Amniotic stem cell (primary cell): ENCODE measurements at places on chromosomes 1 and 21.

DNA sequence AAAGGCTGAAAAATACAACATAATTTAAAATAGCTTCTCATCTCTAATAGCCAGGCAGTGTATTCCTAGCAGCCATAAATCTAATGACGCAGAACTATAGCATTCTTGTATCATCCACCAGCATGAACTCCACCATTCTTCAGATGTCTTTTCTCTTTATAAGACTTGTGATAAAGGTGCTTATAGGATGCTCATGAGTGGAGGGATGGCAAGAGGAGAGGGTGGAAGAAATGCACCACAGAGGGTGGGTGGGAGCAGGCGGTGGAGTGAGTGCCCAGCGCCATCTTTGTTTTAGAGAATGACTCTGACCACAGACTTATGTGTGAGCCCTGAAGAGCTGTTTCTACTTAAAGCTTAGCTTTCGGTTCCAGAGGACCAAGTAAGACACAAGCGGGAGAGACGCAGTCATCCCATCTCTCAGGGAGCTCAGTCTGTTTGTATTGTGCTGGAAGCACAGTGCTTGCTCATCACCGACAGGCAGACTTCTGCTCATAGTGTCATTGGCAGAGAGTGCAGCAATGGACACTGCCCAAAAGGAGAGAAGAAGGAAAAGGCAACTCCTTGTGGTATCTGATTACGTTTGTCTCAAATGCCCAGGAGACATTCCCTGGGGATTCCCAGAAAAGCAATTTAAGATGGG lies 65.6 kb downstream of the KCNJ15 start:
- no peak for DNase-seq

DNA sequence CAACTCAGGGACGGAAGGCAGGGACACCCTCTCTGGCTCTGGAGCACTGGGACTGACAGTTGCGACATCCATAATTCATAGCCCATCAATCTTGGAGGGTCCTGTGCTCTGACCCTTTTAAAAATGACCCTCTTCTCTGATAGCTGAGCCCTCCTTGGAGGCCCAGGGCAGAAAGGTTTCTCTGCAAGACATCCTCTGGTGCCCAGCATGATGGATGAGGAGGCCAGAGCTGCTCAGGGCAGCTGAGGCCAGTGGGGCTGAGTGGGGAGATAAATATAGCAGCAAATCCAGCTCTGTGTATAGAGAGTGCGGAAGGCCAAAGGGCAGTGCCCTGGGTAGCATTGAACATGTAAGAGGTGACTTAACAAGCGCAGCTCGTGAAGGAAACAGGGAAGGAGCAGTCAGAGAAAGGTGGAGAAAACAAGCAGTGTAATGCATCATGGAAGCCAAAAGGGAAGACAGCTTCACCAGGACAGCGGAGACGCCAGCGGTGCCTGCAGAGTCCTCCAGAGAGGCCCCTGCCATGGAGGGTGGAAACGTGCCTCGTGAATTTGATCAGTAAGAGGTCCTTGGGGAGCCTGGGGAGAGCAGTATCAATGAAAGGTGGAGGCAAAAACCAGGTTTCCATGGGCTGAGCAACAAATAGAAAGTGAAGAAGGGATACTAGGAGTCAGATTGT lies 50.4 kb upstream of the FMOD start:
- DNase-seq = no peak

- DNase-seq = no peak
These were observed 26.0 kb downstream of the MACF1 start for GRCh38 chr1:39230261-39231190.

DNA sequence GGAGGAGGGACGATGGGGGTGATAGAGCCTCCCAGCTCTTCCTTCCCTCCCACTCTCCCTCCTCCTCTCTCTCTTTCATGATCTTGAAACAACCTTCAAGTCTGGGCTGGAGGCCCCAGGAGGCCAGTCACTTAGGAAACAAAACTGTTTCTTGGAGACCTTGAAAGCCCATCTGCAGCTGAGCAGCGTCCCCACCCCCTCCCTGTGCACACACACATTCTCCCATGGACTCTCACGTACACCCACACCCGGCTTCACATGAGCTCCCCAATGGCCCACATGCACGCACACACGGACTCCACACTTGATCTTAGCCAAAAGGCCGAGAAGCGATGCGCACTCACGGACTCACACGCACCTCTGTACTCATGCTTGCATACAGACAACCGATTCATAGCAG lies 3.2 kb upstream of the ATP1A2 start:
- no peak for DNase-seq

- no peak for DNase-seq
These were observed 3.8 kb downstream of the LMX1A start for GRCh38 chr1:165352442-165353293.

DNA sequence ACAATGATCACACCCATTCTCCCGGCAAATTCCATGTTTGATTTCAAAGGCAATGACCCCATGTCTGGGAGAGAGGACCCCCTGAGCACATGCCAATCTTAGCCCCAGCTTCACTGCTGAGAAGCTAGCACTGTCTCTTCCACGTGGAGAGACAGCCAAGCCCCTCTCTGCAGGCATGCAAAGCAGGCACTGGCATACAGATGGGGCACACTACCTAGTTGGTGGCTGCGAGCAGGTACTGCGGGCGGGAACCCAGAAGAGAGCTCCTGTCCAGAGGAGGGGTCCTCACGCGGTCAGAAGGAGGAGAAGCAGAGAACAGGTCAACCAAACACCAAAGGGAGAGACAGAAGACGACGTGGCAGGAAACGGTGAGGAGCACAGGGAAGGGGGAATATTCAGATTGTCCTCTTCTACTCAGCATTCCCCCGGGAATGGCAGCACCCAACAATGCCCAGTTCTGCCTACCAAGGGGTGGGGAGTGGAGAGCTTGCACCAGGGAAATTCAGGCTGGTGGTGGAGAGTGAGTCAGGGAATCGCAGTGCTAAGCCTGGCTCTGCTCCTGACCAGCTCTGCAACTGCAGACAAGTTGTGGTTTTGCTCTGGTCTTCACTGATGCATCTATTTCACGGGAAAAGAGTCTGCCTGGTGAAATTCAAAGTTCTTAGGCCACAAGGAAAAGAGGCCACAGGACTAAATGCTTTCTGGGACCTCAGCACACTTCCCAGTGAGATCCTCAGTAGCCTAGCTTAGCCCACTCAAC lies 48.1 kb upstream of the GOLT1A start:
- no peak for DNase-seq

- no peak for DNase-seq
These were observed 28.6 kb downstream of the CAMSAP2 start for GRCh38 chr1:200767321-200767720.

- no peak for DNase-seq
These were observed 42.4 kb downstream of the FBXO2 start for GRCh38 chr1:11611638-11612327.

DNA sequence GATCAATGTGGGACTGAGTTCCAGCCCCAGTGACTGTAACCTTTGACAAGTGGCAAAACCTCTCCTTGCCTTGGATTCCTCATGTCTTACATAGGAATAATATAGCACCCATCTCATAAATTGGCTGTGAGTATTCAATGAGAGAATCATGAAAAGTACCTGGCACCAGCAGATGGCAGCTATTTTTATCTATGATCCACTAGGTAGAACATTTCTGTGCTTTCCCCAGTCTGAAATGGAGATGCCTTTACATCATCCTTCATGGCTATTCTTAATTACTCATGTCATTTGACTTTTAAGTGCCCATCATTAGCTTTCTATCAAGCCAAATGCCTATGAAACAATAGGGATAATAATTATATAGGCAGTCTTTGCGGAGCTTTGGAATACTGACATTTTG lies 130.1 kb downstream of the TGFB2 start:
- no peak for DNase-seq

- no peak for DNase-seq
These were observed 20.4 kb downstream of the PBX1 start for GRCh38 chr1:164579381-164579780.

GRCh38 chr1:94962409-94963265 lies 35.7 kb upstream of the CNN3 start:
- no peak for DNase-seq

DNA sequence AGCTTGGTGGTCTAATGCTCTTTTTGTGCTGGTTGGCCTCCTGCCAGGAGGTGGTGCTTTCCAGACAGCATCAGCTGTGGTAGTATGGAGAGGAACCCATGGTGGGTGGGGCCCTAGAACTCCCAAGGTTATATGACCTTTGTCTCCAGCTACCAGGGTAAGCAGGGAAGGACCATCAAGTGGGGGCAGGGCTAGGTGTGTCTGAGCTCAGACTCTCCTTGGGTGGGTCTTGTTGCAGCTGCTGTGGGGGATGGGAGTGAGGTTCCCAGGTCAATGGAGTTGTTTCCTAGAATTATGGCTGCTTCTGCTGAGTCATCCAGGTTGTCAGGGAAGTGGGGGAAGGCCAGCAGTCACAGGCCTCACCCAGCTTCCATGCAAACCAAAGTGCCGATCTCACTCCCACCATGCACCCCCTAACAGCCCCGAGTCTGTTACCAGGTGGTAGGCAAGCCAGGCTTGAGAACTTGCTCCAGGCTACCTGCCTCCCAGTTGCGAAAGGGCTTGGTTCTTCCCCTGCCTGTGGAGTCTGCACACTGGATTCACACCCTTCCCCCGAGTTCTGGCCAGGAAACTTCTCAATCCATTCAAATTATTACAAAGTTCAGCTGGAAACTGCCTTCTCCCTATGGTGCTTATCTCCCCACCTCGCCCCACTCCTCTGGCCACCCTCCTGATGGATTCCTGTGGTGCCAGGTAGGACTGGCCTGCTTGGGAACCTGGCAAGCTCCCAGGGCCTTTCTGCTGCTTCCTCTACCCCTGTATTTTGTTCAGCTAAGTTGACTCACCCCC lies 37.8 kb downstream of the DRAM2 start:
- DNase-seq = no peak

GRCh38 chr1:17680308-17680707 lies 74.8 kb upstream of the ACTL8 start:
- no peak for DNase-seq

DNA sequence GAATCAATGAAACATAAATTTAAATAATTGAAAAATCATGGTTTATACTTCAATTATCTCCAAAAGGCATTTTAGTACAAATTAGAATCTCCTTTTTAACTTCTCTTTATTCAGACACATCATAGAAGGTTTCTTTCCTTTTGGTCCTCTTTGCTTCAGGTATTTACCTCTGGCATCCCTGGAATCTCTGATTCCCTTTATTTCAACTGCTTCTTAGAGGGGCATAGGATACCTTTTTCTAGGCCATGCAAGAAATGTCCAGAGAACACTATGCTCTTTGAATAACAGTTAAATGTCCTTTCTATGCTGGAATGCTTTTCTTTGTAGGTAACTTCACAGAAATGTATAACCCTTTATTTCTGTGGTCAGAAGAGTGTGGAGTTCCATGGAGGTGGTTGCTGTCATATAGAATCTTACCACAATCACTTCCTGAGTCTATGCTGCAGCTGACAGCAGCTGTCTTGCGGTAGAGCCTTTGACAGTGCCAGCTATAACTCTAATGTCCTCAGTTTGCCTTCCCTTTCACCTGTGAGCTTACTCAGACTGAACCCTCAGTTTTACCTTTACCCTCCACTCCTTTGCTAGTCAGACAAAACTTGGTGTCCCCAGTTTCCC lies 8.6 kb downstream of the LAMC2 start:
- DNase-seq = no peak

DNA sequence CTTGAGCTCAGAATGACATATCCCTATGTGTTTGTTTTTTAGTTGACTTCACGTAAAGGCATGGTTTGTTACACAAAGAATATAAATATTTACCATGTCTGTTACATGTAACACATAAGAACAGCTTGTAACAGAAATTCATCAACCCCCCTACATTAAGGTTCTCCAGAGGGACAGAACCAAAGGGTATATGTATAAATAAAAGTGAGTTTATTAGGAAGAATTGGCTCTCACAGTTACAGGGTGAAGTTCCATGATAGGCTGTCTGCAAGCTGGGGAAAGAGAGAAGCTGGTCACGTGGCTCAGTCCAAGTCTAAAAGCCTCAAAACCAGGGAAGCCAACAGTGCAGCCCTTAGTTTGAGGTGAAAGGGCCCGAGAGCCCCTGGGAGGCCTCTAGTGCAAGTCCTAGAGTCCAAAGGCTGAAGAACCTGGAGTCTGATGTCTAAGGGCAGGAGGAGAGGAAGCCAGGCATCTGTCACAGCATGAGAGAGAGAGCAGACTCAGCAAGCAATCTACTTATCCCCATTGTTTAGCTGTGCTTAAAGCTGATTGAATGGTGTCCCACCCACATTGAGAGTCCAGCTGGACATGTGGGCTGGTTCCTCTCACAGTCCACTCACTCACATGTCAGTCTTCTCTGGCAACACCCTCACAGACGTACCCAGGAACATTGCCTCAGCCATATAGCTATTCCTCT lies 15.8 kb downstream of the THRAP3 start:
- no peak for DNase-seq

DNA sequence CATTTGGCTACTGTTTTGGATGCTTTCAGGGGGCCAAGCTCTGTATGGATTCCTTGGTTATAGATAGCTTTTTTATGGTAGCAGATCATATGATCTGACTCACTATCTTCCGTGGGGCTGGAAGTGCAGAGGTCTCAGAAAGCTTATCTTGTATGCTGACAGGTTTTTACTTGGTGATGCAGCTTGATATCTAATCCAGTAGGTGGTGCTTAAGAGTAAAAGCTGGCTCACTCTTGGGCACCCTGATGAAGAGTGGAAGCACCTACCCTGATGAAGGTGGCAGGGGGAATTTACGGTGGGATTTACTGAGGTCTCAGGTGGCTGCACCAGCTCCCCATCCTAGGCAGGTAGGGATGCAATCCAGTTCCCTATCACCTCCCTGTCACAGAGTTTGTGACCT lies 151.2 kb downstream of the PTBP2 start:
- no peak for DNase-seq

DNA sequence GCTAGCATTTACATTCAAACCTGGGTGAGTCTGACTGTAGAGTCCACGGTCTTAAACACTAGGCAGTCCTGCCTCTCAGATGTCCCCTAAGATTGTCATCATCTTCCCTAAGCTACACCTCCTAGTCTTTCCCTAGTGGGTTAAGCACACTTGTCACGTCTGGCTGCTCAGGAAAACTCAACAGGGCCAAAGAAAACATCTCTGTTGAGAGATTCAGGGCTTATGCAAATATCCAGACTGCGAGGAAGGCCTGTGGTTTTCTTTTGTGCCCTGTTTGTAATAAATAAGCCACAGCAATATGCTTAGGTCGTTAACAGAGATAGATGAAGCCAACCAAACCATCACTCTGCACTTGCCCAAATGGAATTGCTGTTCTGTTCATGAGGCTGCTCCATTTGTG lies 472.6 kb upstream of the DEPDC1 start:
- DNase-seq = no peak

- no peak for DNase-seq
These were observed 56.2 kb downstream of the TAS1R2 start for GRCh38 chr1:18803151-18803791.

GRCh38 chr1:107865627-107866026 lies 99.4 kb downstream of the VAV3 start:
- DNase-seq = no peak
